ENCODE measurements at places on chromosomes 3 and 15.

DNA sequence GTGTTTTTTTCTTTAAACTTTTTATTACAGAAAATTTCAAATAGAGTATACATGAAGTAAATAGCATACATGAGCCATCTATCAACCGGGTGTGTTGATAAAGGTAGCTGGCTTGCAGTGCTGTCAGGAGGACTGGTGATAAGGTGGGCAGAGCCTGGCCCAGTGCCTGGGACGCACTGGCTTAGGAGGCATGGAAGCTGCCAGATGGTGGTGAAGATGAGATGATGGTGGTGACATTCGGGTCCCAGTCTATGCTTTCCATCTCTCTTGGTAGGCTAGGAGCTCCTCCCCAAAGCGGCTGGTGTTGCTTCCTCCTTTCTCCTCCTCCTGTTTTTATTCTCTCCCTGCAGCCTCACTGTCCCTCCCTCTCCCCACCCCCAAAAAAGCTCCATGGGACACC lies 101.7 kb downstream of the ADCY5 start:
- DNase-seq: no peak

DNA sequence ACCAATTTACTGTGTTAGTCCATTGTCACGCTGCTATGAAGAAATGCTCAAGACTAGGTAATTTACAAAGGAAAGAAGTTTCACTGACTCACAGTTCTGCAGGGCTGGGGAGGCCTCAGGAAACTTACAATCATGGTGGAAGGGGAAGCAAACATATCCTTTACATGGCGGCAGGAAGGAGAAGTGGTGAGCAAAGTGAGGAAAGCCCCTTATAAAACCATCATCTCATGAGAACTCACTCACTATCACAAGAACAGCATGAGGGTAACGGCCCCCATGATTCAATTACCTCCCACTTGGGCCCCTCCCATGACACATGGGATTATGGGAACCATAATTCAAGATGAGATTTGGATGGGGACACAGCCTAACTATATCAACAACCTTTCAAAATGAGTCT lies 20.2 kb downstream of the USF3 start:
- no peak for DNase-seq

- DNase-seq: peak; percentile 38
Observed at GRCh38 chr3:152742368-152743347, 92.3 kb upstream of the P2RY1 start.

- peak; percentile 56 for DNase-seq
Observed at GRCh38 chr3:69282181-69282580, 103.7 kb downstream of the FRMD4B start.

DNA sequence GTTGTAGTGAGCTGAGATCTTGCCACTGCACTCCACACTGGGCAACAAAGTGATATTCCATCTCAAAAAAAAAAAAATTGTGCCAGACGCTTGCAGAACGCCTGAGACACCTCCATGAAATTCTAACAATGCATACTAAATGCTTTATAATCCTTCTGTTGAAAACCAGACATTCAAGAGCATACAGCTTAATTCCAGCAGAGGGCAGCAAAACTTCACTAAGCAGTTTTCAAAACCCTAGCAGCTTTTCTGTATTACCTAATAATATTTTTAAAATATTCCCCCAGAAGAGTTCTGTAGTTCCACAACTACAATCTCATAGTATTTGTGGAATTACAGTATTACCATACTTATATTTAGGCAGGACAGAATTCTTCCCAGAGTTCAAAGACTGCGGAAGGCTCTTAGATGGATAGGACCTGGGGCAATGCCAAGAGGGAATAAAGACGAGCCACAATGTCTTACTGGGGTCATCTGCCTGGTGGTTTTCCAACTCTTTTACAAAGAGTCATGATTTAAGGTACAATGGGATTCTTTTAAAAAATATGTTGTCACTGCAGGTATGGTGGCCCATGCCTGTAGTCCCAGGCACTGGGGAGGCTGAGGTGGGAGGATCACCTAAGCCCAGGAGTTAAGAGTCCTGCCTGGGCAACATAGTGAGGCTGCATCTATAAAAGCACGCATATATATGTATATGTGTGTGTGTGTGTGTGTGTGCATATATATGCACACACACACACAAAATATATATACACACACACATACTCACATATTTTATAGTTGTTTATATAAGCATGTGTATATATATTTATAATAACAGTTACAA lies 19.6 kb upstream of the TASOR start:
- DNase-seq: peak; percentile 77

DNA sequence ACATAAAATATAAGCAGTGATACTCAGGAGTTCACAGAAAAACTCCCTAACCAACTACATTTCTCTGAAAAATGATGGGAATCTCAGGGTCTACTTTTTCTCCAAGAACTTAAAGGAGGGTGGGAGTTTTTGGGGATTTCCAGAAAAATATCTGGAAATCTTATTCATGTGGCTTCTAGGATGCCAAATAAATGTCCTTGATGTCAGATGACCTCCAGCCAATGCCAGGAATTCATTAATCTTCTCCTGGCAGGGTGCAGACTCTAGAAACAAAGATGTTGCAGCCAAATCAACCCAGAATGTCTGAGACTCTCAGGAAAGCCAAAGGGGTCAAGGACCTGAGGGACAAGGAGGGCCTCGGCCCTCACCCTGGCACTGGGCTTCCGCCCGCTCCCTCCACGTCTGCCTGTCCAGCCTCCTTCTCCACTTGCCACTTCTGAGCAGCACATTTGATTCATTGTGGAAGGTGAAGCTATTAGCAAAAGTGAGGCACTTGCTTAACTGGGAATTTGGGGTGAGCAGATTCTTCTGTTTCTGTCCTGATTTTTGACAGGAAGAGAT lies 61.9 kb upstream of the HEG1 start:
- no peak for DNase-seq

GRCh38 chr3:52088445-52089367 lies 32.3 kb upstream of the DUSP7 start:
- peak; percentile 88 for DNase-seq

DNA sequence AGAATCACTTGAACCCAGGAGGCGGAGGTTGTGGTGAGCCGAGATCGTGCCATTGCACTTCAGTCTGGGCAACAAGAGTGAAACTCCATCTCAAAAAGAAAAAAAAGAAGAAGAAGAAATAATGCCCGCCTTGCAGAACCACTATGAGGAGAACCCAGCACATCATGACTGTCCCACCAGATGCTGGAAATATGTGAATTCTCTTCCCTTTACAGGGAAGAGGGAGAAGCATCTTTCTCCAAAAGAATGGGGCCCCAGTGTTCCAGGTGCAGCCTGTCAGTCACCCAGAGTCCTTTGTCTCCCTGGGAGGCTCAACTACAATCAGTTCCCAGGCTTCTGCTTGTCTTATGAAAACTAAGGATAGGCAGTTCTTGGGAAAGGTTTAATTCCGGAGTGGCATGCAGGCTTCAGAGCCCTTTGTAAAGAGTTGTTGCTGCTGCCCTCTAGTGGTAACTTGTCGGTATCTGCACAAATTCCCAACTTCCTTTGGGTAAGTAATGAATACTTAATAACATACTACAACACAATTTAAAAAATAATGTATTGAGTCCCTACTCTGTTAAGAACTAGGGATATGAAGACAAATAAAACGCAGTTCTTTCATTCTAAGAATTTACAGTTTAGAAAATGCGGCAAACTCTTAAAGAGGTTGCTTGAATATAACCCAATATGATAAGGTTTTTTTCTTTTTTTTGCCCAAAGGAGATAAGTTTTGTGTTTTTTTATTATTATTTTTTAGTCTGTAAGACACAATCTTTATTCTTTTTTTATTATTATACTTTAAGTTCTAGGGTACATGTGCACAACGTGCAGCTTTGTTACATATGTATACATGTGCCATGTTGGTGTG lies 18.6 kb upstream of the TICRR start:
- DNase-seq: peak; percentile 77

GRCh38 chr15:81029414-81030300 lies 28.9 kb downstream of the TLNRD1 start:
- peak; percentile 51 for DNase-seq

GRCh38 chr3:174337227-174337626 lies 521.9 kb upstream of the NAALADL2 start:
- DNase-seq: no peak

- DNase-seq: no peak
Observed at GRCh38 chr3:123872621-123873020, 11.5 kb downstream of the MYLK start.

DNA sequence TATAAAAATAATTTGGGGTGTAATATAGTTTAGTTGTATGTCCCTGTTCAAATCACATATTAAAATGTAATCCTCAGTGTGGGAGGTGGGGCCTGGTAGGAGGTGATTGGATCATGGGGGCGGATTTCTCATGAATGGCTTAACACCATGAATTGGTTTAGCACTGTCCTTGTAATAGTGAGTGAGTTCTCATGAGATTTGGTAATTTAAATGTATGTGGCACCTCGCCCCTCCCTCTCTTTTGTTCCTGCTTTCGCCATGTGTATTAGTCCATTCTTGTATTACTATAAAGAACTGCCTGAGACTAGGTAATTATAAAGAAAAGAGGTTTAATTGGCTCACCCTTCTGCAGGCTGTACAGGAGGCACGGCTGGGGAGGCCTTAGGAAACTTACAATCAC lies 83.9 kb downstream of the ANXA2 start:
- DNase-seq: no peak

DNA sequence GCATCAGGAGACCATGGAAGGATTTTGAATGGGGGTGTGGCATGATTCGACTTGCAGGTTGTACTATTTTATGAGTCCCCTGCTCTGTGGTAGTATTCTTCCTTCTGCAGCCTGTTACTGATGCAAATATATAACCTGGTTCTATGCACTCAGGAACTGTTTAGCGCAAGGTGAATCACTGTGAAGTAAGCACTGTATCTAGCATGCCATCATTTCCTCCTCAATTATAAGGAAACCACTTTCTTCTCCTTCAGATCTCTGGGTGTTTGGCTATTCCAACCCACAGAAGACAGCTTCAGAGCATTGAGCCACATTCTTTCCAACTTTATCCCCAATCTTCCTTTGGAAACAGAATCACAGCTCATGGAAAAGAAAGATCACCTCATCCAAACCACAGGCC lies 176.7 kb downstream of the DIPK2A start:
- no peak for DNase-seq

GRCh38 chr3:16182612-16183011 lies 8.1 kb downstream of the GALNT15 start:
- DNase-seq: no peak

GRCh38 chr3:70518356-70518755 lies 205.9 kb upstream of the MDFIC2 start:
- DNase-seq: no peak

DNA sequence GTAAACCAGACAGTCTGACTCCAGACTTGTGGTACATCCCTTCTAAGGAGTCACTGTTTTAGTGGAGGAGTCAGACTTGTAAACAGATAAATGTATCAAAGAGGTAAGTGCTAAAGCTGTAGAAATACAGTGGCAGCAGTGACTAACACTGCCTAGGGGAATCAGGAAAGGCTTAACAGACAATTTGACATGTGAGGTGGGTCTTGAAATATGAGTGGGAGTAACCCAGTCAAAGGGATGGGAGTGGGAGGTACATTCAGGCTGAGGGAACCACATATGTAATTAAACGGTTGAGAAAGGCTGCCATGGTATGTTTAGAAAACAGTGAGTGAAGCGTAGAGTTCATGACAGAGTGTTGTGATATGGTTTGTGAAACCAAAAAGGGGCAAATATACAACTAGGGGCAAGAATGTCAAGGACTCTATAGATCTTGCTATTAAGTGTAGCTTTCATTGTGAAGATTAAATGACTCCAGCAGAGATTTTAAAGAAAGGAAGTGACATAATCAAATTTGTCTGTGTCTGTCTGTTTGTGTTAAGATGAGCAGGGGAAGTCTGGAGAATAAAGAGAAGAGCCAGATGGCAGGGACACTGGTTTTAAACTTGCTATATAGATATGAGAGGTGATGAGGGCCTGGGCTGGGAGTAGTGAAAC lies 11.2 kb upstream of the ALCAM start:
- peak; percentile 34 for DNase-seq

GRCh38 chr3:12586403-12586802 lies 29.5 kb downstream of the MKRN2 start:
- DNase-seq: no peak

DNA sequence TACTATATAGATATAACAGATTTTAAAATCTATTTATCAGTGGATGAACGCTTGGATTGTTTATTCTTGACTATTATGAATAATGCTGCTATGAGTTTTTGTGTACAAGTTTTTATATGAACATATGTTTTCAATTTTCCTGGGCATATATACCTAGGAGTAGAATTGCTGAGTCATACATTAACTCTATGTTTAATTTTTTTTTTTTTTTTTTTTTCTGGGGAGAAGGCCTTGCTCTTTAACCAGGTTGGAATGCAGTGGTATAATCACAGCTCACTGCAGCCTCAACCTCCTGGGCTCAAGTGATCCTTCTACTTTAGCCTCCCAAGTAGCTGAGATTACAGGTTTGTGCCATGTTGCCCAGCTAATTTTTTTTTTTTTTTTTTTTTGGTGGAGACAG lies 9.1 kb downstream of the CIDEC start:
- DNase-seq: peak; percentile 88

GRCh38 chr15:92579486-92579885 lies 76.1 kb downstream of the FAM174B start:
- no peak for DNase-seq

DNA sequence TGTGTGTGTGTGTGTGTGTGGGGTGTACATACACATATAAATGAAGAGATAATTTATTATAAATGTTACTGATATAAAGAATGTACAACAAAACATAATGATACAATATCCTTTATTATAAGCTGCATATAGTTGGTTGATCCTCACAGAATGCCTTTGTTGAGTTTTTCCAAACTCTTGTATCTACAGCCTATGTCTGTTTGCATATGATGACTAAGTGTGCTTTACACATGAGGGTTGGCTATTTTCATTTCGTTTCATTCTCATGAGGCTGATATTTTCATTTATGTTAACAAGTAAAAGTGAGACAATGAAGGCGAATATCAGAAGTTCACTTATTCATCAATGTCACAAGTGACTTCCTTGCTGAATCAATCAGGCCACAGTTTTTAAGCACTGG lies 45.1 kb downstream of the TM2D3 start:
- no peak for DNase-seq

- DNase-seq: peak; percentile 90
Observed at GRCh38 chr15:32818758-32819447, 101.1 kb downstream of the GREM1 start.

GRCh38 chr15:33138000-33138399 lies 56.5 kb downstream of the FMN1 start:
- DNase-seq: no peak

DNA sequence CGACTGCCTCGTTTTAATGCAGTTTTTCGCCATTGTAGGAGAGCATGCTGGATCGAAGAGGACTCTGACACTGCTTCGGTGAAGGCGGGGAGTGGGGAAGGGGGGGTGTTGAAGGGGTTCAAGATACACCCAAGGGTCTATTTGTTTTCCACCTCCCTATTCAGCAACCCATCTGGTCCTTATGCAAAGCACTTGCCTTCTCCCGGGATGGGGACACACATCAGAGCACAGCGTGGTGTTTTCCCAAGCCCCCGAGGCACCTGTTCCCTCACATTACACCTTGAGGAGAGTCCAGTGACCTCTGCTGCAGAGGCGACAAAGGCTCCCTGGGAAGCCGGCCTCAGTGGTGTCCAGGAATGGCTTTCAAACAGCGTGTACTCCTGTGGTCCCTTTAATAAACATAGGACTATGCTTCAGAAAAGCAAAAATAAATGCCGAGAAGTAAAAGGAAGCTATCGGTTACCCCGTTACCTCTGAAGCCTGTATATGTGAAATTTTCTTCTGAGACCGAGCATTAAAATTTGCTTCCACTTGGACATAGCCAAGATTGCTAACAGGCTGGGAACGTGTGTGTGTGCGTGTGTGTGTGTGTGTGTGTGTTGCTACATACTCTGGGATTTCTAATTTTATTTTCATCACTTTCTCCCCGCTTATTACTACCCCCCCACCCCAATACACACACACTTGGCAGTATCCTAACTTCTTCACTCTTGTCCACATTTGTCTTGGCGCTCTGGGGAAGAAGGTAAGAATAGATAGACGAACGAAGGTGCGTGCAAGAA lies 53.2 kb downstream of the CCDC54 start:
- peak; percentile 51 for DNase-seq

All from fibroblast of mammary gland (primary cell).